ENCODE measurements at places on chromosomes 16 and 17.
A peak's percentile ranks its signal among the peaks of the same experiment; 100 is the strongest.

GRCh38 chr17:6660101-6660500 lies 8.5 kb downstream of the C17orf100 start:
- DNase-seq = no peak

- no peak for DNase-seq
These were observed 208.9 kb downstream of the SHISA9 start for GRCh38 chr16:13110124-13110796.

GRCh38 chr16:8505327-8505991 lies 84.9 kb downstream of the TMEM114 start:
- no peak for DNase-seq

DNA sequence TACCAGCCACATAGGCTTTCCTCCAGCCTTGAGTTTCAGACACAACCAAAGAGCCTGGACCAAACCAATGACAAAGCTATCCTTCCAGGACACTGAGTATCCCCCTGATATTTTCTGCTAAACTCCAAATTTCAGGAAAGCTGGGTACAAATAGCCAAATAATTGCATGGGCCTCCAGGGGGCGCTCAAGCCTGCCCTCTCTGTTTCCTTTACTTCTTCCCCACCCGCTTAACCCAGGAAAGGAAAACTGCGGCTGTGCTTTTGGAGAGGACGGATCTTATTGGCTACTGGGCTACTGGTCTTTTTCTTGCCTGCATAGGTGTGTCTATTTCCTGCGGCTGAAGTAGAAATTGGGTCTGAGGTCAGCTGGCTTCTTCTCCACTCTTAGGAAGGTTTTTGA lies 30.1 kb downstream of the GNGT2 start:
- peak; percentile 83 for DNase-seq

GRCh38 chr17:20203761-20204263 lies 194.7 kb downstream of the SPECC1 start:
- no peak for DNase-seq

DNA sequence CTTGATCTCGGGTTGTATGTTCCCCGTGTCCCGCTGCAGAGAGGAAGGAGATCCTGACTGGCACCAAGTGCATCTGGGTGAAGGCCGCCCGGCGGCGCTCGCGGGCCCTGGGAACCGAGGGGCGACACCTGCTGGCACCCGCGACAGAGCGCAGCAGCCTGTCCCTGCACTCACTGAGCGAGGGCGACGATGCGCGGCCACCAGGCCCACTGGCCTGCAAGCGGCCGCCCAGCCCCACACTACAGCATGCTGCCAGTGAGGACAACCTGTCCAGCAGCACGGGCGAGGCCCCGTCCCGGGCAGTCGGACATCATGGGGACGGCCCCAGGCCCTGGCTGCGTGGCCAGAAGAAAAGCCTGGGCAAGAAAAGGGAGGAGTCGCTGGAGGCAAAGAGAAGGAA lies 7.5 kb downstream of the BTBD17 start:
- peak; percentile 62 for DNase-seq

- DNase-seq = no peak
These were observed 93.4 kb upstream of the CBX4 start for GRCh38 chr17:79932451-79933306.

DNA sequence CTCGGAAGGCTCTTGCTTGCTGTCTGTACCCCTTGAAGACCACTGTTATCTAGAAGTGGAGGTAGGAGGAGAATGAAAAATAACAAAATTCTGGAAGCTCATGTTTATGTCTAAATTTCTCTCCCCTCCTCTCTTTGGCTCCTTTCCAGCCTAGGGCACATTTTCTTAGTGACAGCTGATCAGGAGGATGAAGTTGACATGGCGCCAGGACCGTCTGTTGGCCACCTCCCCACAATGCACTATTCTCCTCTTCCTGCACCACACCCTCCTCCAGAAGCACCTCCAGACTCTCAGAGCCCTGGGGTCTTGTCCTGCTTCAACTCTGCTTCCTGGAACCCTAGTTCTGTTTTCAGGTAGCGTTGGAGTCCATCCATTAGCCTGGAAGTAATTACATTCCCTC lies 25.5 kb upstream of the SSTR2 start:
- DNase-seq = no peak

DNA sequence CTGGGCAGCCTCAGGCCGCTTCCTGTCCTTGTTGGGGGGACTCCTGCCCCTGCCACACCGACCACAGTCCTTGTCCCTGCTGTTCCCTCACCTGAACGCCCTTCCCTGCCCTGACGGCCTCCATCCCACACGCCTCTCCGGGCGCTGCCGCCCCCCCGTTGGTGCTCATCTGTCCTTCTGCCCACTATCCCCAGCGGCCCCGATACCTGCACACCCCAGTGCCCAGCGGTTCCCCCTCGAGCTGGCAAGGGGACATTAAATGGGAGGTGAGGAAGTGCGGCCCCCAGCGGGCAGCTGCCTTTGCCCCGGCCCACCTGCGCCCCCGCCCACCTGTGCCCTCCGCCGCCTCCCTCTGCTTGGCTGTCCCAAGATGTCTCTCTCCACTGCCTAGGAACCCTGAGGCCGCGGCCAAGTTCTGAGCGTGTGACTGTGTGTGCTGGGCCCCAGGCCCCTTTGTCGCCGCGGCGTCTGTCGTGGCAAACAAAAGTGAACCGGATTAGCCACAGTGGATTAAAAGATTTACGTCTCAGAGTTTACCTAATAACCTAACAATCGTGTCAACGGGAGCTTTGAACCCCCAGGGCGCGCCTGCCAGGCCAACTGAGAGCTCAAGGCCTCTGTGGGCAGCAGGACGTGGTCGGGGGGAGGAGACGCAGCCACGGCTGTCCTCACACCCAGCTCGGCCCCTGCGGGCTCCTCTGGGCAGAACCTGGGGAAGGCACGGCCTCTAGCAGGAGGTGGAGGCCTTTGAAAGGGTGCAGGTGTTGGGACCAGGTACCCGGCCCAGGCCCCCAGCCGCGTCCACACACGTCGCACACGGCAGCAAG lies 7.6 kb upstream of the AXIN1 start:
- no peak for DNase-seq

DNA sequence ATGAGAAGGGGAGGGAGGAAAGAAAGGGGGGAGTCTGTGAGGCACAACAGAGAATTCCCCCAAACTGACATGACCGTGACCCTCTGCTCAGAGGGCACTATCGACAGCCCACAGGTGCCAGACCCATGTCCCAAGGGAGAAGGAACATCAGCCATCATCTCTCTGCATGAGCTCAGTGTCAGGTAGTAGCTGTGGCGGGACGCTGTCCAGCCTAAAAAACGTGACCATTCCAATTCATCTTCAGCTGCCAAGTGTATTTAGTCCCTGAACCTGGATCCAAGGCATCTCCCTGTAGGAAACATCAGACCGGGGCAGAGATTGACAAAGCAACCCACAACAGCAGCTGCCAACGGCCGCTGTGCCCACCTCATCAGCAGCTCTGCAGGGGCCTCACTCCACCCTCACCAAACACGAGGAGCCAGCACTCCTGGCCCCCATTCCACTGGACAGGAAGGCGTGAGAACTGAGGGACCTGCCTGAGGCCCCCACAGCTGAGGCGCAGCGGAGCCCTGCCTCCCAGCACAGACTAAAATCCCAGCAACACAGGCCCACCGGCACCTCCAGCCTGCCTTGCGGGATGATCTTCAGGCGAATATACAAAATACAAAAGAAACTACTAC lies 8.6 kb downstream of the TAF1C start:
- DNase-seq = no peak

DNA sequence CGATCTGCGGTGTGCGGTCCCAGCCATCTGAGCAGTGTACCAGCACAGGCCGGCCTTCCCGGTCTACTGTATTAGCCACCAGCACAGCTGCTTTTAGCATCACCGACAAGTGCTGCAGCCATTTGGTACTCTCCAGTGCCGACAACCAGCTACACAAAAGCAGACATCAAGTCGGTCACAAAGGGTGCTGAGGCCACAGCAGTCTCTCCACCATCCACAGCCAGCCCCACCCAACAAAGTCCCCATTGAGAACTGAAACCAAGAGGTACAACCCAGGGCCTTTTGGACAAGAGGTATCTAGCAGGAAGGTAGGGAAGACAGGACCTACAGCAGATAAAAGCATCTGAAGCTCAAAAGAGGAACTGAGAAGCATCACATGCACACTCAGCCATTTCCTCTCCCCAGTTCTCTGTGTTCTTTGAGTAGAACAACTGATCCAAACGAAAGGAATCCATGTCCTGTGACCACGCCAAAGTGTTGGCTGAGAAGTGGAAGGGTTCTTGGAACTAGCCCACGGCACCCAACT lies 9.5 kb downstream of the MTMR4 start:
- no peak for DNase-seq

- no peak for DNase-seq
These were observed 3.0 kb downstream of the SECTM1 start for GRCh38 chr17:82330322-82331239.

DNA sequence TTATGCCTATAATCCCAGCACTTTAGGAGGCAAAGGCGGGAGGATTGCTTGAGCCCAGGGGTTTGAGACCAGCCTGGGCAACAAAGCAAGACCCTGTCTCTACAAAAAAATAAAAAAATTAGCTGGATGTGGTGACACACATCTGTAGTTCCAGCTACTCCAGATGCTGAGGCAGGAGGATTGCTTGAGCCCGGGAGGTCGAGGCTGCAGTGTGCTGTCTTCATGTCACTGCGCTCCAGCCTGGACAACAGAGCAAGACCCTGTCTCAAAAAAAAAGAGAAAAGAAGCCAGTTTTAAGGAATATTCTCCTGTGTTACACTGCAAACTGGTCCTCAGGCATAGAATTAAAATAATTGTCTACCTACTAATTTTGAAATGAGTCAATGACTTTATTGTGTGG lies 47.9 kb downstream of the NSRP1 start:
- no peak for DNase-seq

DNA sequence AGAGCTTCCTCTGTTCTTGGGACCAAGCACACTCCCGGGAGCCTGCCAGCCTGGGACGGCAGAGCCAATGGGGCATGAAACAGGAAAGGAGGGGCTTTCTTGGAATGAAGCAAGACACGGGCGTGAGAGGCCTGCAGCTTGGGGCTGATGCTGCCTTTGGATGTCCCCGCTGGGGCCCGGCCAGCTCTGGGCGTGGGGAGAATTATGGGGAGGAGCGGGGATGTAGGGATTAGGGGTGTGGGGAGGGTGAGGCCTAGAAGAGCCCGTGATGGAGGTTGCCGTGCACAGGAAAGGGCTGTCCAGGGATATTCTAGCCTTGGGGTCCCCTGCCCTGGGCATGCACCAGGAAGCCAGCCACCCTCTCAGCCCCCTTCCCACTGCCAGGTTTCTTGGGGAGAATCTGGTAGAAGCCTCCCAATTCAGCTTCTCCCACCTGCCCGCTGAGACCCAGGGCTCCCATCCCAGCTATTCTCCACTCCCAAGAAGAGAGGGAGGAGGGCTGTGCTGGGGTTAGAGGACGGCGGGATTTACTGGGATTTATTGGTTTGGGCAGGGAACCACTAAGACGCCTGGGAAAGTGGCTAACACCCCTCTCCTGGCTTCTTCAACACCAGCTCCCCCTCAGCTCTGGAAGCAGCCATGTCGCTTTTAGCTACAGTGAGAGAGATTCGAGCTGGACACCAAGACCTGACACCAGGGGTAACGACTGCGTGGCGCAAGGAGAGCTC lies 20.0 kb upstream of the NXPH3 start:
- no peak for DNase-seq

GRCh38 chr17:78933025-78933958 lies 8.1 kb upstream of the TIMP2 start:
- peak; percentile 32 for DNase-seq

GRCh38 chr16:57694231-57694724 lies 328 bp upstream of the DRC7 start:
- no peak for DNase-seq

- no peak for DNase-seq
These were observed 10.7 kb upstream of the KCNJ2 start for GRCh38 chr17:70158591-70158990.

- DNase-seq = no peak
These were observed 175.0 kb downstream of the SPECC1 start for GRCh38 chr17:20184181-20184580.

DNA sequence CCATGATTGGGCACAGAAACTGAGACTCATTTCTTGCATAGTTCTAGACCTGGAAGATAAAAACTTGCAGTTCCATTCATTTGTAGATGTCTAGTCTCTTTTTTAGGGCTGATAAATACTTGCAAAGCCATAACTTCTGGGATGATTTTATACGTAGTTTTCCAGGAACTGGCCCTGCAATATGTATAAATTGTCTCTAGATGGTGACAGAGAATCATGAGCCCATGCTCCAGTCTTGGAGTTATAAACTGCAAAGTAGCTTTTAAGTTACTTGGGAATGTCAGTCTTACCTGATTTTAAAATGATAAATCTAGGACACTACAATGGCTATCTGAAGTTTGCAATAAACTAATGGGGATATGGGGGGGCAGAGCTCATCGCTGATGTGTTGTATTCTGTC lies 3.0 kb upstream of the ADAMTS18 start:
- DNase-seq = no peak

GRCh38 chr16:31451681-31452351 lies 7.5 kb upstream of the ARMC5 start:
- DNase-seq = no peak

DNA sequence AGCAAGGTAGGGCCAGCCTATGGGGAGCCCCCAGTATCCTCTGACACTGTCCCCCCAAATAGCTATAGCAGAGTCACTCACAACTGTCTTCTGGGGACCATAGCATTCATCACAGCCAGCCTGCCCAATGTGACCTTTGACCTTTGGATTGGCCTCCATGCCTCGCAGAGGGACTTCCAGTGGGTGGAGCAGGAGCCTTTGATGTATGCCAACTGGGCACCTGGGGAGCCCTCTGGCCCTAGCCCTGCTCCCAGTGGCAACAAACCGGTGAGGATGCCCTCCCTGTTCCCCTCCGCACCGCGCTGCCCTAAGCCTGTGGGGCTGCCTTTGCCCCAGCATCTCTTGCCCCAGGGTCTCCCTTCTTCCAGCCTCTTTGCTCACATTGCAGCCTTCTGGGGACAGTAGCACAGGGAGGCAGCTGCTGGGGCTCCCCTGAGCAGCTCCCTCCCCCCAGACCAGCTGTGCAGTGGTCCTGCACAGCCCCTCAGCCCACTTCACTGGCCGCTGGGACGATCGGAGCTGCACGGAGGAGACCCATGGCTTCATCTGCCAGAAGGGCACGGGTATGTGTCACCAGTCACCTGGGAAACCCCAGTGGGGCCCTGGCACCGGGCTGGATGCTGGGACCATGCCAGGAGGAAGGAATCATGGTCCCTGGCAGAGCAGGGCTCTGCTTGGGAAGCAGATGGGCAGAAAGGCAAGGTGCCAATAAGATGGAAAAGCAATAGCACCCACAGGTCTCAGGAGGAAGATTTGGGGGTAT lies 61.1 kb downstream of the MRC2 start:
- no peak for DNase-seq

GRCh38 chr16:78641433-78641832 lies 542.0 kb downstream of the WWOX start:
- no peak for DNase-seq

DNA sequence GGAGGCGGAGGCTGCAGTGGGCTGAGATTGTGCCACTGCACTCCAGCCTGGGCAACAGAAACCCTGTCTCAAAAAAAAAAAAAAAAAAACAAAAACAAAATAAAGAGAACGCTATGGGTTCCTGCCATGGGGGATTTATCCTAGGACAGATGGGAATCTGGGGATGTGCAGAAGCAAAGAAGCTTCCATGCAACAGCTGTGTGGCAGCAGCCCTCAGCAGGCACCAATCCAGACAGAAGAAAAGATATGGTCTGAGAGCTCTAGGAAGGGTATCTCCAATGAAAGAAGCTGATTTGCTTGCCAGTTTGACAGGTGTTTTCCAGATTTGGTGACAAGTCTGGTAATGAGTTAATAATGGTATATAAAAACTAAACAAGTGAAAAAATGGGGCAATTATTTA lies 11.6 kb downstream of the MYO19 start:
- no peak for DNase-seq

GRCh38 chr17:61600621-61601020 lies 9.6 kb upstream of the NACA2 start:
- DNase-seq = no peak
